DMS 273 treated with DMSO at 0.1 percent for 48 hours (cell line): ENCODE measurements at places on chromosomes 3 and 15.

- peak; percentile 62 for DNase-seq
Measured at GRCh38 chr3:187679638-187680396, 9.6 kb upstream of the SST start.

DNA sequence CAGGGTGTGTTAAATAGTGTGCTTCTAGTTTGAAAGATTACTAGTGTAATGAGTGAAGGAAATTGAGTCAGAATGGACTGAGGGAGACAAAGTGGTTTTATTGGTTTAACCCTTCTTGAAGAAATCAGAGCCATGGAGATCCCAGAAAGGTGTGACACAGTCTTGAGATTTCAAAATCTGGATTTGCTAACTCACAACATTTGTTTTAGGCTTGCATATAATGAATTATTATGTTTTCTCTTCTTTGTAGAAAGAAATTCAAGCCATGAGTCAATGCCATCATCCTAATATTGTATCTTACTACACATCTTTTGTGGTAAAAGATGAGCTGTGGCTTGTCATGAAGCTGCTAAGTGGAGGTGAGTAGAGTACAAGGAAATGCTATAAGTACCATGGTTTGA lies 25.1 kb downstream of the OXSR1 start:
- DNase-seq = no peak

DNA sequence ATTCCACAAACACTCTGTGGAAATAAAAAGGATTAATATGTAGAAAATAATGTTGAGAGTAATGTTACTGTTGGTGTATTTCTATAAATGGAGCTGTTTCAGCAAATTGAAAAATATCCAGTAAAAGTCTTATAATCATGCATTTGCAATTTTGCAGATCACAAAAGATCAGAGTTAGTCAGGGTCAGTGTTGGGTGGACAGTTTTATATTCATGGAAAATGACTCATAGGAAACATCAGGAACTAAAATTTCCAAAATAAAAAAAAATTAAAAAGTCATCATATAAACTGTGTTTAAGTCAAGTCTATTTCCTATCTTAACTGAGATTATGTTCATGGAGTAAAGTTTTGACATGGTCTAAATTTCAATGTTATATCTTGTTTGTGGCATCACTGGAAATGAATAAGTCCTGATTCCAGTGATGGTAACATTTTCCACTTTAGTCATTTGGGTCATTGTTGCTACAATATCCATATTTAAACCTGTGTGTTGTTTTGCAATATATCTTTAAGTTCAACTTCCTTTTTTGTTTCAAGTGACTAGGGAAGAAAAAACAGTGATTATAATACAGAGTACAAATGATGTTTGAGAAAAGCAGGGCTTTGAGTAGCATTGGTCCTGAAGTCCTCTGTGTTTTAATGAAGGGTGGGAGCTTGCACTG lies 37.8 kb downstream of the MITF start:
- DNase-seq = no peak

DNA sequence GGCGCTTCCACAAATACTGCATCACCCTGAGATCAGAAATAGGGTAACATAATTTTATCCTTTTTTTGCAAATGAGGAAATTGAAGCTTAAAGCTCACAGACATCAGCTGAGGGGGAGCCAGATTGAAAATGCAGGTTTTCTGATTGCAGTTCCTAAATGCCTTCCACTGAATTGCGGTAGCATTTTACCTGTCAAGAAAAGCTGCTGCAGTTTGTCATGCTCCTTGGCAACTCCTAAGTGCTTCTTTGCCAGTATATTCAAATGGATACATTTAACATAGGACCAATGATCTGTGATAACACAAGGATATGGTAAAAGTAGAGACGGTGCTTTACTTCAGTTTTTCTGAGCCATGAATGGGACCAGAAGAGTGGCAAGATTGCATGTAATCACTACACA lies 50.5 kb downstream of the SPATA16 start:
- DNase-seq = no peak

DNA sequence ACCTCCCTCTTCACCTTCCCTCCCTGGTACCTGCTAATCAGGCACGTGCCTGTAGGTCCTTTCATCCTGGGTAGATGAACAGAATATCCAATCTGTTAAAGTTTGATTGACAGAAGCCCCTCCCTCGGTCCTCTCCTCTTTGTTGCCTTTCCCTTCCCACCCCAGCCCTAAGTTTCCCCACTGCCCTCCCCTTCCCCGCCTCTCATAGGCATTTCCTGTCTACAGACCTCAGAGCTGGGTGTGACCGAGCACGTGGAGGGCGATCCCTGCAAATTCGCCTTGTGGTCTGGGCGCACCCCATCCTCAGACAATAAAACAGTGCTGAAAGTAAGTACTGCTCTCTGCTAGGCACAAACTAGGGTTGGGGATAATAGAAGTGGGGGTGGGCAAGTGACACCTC lies 239.2 kb upstream of the UMPS start:
- DNase-seq = no peak

GRCh38 chr3:46863261-46863782 lies at the start of gene MYL3:
Gene MYL3 (minus strand): TSS chr3:46863444. CDS start chr3:46863390, 54 bp downstream.
- DNase-seq = no peak
